SK-MEL-5 (cell line): ENCODE measurements at places on chromosomes 2 and 18. TPM values are rescaled to one million over a fixed set of nuclear protein-coding genes. Genes with fewer than 3 reads are reported as not detected.

DNA sequence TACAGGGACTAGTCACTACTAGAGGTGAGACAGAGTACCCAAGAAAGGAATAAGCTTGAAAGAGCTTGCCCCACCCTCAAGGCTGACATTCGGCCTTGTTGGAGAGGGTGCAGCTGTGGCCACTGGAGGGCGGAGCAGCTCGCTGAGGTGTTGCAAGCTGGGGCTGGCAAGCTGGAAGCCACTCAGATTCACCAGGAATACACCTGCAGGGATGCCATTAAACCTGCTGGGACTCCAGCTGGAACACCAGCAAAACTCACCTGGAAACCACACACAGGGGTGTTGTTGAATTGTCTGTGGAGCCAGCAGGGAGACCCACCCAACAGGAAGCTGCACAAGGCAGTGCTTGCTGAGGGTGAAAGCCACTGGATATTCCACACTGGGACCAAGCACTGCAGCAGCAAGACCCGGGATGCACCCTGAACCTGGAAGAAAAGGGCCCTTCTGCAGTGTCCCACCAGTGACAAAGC is 26.1 kb downstream of the KCTD18 start:
- peak; percentile 64 for DNase-seq

DNA sequence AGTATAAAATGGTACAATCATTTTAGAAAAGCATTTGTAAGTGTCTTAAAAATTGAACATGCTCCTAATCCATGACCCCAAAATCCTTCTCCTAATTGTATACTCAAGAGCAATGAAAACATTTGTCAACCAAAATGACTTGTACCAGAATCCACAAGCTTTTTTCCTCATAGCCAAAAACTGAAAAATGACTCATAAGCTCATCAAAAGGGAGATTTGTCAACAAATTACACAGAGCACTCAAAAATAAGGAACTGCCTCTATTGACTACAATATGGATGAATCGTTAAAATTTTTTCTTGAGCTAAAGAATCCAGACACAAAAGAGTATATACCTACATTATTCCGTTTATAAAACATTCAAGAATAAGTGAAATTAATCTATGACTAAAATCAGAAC is 544.8 kb downstream of the ARHGAP15 start:
- DNase-seq, result no peak

DNA sequence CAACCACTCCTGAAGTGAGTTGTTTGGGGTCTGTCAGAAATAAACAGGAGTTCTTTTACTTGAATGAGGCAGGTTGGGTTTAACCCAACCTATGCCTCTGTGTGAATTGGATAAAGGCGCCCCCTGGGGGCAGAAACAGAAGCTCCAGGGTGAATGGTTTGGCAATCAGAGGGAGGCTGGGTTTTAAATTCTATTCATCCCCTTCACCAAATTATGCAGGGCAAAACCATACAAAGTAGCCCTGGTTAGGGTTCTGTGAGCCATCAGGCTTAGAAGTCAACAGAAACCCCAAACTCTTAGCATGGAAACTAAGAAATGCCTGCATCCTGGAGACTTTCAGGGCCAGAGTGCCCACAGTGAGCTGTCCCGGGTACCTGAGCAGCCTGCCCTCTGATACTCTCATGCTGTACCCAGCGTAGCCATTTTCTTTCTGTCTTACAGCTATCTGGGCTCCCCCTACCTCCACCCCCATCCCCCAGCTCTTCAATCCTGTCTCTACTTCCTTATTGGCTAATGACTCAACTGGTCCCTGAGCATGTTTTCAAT is 241.5 kb downstream of the ICOS start:
- DNase-seq, result peak; percentile 66

DNA sequence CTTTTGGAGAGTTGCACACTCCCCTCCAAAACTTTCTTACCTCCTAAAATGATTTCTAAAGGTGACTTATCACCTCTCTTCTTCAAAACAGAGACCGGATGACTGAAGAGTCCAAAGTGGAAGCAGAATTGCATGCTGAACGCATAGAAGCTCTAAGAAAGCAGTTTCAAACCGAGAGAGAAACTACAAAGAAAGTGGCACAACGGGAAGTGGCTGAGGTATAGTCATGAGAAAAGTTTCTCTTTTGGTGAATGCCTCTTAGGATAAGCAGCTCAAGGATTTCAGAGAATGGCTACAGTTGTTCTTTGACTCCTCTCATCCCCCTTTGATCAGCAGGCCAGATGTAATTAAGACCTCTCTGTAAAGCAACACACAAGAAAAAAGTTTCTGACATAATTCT is 73.6 kb downstream of the GTF3C3 start:
- DNase-seq, result no peak

- DNase-seq, result no peak
Observed at GRCh38 chr18:12291690-12292089, 16.4 kb upstream of the TUBB6 start.

DIPK1C gene
- total RNA-seq, result 12.6 and 17.3 TPM in 2 replicates

DNA sequence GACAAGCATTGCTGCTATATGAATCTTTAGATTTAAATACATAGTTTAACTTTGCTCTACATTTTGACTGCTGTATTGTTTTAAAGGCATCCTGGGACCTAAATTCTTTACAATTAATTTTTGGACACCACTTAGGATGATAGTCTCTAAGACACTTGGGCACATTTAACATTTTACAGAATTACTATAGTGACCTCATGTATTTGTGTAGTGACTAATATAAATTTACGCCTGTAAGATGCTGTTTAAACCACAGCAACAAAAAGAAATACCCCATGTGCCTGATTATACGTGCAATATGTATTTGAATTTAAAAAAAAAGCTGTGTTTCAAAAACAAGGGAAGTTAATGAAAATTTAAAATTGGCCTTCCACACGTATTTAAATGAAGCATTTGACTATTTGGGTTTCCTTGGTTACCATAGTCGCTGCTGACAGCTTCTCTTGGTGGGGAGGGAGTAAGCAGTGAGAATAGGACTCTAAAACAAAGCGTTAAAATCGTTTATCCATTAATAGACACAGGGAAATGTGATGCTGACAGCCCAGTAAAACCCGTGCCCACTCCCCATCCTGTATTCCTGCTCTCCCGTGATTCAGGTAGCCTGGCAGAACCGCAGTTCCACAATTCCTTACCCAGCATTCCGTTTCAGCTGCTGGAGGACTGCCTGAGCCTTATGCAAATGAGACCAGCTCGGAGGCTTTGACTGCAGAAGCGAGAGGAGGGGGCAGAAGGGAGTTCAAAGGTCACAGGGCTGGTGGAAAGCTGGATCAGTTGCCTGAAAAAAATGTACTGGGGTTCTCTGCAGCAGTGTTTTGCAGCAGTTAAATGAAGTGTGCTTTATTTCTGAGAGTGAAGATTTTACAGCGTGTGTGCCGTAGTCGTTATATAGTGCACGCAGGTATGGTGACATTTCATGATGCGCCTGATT is 104.3 kb downstream of the CSRNP3 start:
- no peak for DNase-seq

- DNase-seq, result peak; percentile 93
Observed at GRCh38 chr2:112053917-112054846, 887 bp upstream of the TMEM87B start.

GRCh38 chr18:49227441-49228165 is 232.8 kb downstream of the DYM start:
- no peak for DNase-seq

DNA sequence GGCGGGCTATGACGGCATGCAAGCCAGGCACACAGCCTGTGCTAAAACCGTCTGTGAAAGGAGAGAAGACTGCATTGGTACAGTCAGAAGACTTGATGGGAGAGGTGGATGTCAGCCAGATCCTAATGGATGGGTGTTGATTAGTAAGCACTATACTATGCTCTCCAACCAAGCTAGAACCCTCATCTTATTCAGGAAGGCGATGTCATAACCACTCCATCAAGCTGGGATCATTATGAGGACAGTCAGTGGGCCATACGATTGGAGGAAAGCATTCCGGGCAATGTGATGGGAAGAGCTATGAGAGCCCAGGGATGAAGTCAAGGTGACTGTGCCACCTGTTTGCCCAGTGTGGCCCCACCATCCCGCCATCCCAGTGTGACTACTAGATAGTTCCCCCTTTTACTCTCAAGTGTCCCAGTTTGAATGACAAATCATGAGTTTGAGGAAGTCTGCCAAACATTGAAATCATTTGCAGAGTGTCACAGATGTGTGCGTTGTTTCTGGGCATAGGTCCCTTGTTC is 66.4 kb downstream of the MRPS9 start:
- no peak for DNase-seq

DNA sequence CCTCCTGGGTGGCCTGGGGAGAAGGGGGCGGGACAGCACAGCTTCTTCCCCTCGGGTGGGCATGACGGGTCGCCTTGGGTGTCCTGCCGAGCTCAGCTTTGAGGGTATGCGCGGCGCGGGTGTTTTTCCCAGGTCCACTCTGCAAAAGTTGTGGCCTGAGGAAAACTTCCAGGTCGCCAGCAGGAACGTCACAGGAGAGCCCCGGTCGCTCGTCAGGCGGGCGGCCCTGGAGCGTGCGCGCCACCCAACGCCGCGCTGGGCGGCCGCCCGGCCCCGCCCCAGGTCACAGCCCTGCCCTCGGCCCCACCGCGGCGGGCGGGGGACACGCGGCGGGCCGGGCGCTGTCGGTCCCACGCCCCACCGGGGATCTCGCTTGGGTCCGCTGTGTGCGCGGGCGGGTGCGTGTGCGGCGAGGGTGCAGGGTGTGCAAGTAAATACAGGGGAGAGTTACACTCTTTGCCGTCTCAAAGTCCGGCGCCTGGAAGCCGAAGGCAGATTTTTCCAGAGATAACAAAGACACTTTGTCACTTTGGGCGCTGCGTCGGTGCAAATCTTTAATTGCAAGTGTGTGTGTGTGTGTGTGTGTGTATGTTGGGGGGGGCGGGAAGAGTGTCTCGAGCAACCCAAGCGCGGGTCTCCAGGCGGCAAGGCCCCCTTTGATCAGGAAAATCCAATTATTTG is 616 bp upstream of the SP5 start:
- no peak for DNase-seq

DNA sequence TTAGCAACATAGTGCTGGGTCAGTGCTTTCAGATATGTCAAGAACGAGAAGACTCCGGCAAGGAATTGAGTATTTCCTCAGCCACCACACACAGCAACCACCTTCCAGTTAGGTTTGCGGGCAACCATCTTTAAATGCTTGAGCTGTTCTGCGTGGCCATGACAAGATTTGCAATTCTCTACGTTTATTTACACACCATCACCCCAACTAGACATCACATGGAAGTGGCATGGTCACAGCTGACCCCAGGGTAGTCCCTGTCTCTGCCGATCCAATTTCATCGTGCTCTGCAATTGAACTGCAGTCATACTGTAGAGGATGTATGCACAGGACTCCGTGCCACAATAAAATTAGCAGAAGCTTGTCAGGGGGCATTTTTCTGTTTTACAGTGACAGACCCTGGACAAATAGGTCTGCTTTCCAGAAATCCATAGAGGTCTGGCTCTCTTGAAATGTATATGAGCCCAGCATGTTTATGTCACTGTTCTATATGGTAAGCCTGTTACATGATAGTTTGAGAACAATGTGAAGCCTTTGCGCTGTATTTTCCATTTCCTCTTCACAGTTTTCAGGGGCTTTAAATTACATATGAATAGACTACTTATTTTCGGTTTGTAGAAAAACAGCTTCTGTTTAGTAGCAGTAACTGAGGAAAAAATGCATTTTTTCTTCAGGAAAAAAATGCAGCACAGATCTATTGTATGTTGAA is 605.2 kb downstream of the NR4A2 start:
- DNase-seq, result peak; percentile 48

SLC11A1 gene
- total RNA-seq, result 0.11 TPM in 1 of 2 replicates, not detected in the other

C2orf78 gene
- not detected in 2 replicates for total RNA-seq

SOWAHC gene
- 8.5 and 8.6 TPM in 2 replicates for total RNA-seq
